Bone marrow (tissue), 2 donors: ENCODE measurements at places on chromosomes 1 and 21.

- DNase-seq = no peak
These were observed 58.4 kb downstream of the SAMSN1 start for GRCh38 chr21:14487490-14488432.

GRCh38 chr1:222950892-222951291 lies 136.1 kb downstream of the DISP1 start:
- no peak for DNase-seq

- DNase-seq = no peak
These were observed 44.7 kb downstream of the YARS1 start for GRCh38 chr1:32772281-32773017.

DNA sequence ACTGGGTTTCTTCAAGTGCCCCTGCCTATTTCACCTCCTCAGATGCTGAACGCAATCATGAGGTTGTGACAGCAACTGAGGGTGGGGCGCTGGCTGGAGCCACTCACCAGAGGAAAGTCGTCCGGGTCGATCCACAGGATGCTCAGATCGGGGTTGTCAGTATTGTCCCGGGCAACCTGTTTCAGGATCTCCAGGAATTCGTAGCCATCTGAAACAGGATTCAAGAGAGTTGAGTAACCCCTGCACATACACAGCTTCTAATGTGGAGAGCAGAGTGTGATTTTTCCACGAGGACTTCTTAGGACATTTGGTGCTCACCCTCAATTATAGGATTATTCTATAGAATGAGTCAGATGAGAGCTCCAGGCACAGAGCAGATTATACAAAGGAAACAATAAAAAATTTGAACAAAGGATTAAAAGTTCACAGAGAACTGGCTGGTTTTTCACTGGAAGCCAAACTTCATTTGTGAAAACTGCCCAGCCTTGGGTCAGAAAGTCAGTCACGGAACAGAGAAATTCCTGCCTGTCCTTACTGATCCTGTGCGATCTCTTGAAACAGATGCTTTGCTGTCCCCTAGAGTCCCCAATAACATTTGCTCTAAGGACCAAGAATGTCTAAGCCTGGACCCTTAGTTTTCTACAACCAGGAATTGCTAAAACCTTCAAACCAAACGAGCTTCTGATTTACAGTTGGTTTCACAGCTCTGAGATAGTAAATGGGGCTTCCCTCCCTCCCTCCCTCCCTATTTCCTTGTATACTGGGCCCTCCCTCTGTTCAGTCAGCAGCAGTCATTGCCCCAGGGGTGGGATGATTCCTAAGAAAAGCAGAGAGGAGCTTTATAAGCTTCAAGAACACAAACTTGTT lies 63.2 kb downstream of the CASQ2 start:
- no peak for DNase-seq

DNA sequence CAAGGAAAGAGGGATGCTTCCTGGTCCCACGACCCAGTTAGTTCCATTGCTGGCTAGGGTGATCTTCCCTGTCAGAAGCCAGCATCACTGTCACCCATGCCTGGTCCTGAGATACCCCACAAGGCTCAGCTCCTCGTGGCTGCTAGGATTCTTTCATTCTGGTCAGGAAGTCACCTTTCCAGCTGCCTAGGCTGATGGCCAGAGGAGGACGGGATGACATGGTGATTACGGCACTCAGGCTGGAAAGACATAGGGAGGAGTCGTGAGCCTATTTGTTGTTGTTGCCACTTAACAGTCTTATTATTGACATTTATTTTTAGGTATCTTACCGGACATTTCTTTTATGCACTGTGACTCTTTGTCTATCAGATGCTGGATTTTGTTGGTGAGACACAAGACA lies 20.0 kb upstream of the MAPKAPK2 start:
- no peak for DNase-seq

- no peak for DNase-seq
These were observed 13.0 kb upstream of the RCAN3 start for GRCh38 chr1:24489674-24490073.

DNA sequence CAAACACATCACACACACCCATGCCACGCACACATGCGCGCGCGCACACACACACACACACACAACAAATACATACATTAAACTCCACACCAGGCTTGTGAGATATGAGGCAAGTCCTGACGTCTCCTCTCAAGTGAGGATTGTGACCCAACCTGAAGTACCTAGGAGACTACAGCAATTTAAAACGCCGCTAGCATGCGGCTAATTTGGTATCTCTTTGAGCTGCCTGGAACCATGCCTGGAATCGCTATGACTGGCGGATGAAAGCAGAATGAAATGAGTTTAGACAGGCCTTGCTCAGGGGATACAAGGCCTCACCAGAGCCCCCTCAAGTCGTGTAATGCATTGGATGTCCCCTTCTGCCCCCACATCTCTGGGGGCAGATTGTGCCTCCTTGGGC lies 1.6 kb upstream of the RAB7B start:
- no peak for DNase-seq

- DNase-seq = no peak
These were observed 2.3 kb upstream of the JAM2 start for GRCh38 chr21:25636727-25637126.

DNA sequence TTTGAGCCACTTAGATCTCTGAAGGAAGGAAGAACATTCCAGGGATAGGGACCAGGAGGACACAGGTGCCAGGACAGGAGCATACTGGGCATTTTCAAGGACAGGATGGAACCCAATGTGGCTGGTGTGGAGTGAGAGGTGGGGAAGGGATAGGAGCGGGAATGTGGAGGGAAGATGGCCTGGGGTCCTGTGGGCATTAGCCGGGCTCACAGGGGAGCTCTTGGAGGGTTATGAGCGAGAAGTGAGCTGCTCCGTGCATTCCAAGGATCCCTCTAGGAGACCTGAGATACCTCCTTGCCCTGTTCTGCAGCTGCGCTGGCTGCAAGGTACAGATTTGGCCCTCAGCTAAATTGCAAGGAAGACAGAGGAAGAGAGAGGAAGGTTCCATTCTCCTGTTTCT lies 87.5 kb downstream of the IER5 start:
- DNase-seq = no peak

DNA sequence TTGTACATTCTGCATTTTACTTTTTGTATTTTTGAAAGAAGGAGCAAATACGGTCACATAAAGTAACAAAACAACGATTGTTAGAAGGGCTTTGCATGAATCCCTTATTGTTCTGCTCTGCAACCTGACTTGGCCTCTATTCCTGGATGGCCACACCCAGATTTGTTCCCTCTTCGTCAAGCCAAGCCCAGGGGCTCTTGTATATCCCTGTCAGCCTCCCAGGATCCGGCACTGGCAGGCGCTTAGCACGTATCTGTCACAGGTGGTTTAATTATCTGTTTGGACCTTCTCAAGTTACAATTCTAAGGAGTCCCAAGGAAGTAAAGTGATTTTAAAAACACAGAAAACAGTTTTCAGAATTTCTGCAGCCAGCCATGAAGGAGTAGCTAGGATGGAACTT lies 28.0 kb downstream of the CRYAA start:
- no peak for DNase-seq

DNA sequence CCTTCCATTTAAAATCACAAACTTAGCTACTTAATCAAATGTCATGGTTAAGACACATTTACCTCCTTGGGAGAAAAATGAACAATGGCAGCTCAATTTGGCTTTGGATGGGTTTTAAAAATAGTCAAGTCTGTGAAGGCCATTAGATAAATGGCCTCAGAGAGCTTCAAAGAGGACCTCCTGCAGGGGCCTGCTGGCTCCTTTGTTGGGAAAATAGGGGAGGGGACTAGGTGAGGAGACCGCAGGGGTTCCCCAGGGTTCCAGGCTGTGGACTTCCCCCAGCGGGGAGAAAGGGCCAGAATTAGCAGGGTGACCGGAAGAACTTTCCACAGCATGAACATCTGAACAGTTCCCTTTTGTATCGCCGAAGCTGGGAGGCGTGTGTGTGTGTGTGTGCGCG lies 3.4 kb upstream of the AJAP1 start:
- no peak for DNase-seq

DNA sequence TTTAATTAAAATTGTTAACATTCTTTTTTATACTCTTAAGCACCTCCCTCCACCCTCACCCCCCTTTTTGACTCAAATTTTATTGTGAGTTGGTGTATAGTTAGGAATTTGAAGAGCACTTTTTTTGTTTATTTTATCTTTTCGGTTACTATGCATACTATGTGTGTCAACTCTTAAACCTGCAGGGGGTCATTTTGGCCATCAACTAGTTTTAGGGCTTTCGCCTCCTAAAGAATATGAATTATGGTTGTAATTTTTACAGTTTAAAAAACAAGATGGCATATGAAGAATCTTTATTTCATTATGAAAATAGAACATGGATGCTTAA lies 9.7 kb downstream of the BACH1 start:
- no peak for DNase-seq

DNA sequence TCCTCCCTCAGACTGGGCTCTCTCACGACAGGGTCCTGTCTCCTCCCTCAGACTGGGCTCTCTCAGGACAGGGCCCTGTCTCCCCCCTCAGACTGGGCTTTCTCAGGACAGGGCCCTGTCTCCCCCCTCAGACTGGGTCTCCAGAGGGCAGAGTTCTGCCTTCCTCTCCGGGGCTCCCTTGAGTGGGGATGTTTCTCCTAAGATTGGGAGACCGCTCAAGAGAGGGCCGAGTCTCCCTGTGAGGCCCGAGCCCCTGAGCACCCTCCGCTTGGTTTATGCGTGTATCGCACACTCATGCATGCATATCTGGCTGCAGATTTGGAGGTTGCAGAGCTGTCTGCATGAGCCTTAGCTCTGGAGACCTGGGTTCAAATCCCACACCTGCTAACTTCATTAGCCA lies 39.3 kb upstream of the CSF3R start:
- no peak for DNase-seq

DNA sequence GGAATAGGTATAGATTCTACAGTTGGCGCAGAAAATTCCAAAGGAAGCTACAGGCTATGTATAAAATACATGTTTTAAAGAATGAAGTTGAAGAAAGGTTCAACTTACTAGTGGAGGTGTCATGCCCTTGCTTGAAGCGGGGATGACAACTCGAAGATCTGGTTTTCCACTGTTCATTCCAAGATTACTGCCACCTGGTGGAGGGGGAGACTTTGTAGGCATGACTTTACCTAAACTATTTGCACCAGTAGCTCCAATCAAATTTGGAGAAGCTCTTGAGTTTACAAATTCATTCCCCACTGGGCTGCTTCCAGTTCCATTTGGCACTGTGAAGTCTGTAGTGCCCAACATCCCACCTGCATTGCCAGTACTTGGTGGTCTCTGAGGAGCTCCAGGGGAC lies 81.7 kb downstream of the AXDND1 start:
- no peak for DNase-seq

DNA sequence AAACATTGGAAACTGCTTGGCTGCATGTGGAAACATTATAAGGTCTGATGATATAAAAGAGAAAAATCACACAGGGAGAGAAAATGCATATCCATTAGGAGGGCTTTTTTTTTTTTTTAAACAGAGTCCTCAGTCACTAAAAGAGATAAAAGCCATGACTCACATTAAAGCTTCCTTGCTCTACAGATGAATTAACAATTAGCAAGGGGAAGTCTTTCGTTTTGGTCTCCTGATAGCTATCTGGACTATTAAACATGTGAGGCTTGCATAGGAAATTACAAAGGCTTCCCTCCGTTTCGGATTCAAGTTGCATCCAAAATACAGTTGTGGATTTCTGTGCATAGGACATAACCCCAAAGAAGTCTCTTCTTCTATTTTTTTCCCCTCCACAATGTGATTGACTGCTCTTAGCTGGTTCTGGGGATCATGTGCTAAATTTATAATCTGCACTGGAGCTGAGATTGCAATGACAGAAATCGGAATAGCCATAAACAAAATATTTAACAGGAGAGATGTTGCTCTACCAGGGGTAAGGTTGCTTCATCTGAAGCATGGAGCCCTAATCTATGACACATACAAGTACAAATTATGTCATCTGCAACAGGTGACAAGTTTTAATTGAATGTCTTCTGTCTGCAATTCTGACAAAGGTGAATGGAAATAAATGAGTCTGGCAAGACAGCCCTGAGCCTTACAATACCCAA lies 146.8 kb downstream of the ESRRG start:
- DNase-seq = no peak

DNA sequence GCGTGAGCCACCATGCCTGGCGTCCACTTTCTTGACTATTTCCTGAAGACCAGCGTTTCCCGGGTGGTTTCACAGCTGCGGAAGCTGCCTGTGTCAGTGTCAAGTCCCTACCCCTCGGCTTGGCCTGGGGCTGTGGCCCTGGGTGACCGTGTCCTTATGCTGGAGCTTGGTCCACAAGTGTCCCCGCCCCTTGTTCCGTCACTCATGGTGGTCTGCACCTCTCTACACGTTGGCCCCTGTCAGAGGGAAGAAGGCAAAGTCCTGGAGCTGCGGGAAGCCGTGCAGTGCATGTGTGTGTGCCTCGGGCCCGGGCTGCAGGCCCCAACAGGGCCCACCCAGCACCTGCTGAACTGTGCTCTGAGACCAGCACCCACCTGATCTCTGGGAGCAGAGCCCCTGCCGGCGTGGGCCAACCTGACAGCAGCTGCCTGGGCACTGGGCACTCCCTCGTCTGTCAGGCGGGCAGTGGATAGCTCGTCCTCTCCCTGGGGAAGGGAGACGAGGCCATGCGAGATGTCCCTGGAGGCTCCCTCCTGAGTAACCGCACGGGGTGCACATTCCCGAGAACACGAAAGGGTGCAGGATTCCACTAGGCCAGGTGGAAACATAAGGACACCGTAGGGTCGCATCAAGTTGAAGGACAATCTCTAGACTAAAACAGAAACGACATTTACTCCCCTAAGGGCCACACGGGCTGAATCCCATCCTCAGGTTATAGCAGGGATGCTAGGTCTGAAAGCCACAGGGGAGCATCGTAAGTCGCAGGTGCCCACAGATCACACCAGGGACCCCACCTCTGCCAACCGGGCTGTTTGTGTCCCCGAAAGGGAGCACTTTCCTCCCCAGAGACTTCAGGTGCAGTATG lies 2.4 kb upstream of the C1orf159 start:
- no peak for DNase-seq

GRCh38 chr21:22115746-22116145 lies 1117.5 kb downstream of the NCAM2 start:
- DNase-seq = no peak

DNA sequence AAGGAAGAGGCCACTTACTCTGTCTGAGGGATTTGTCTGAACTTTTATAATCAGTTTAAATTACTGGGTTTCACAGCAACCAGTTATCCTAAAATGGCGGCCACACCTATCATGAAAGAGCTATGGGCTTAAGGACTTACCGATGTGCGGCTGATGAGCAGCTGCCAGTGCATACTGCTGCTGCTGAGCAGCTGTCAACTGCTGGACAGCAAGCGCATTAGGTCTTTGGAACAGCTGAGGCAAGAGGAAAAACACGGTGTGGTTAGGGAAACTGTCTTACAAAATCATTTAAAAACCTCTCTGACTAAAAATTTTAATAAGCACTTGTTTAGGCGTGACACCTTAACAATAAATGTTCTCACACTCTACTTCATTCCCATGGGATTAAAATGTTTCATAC lies 72.6 kb upstream of the SDC3 start:
- DNase-seq = no peak

- DNase-seq = no peak
These were observed 64.8 kb downstream of the ABCA4 start for GRCh38 chr1:94056171-94056570.
